ENCODE measurements at places on chromosomes 6 and 20. TPM values are rescaled to one million over a fixed set of nuclear protein-coding genes. Genes with fewer than 3 reads are reported as not detected.

FGD2 gene
- 7.3 TPM for total RNA-seq

RNF39 gene
- total RNA-seq, result not detected

SIRPB2 gene
- 1.6 TPM for total RNA-seq

PLN gene
- total RNA-seq, result 18.3 TPM

SLC25A27 gene
- 8.9 TPM for total RNA-seq

SGK2 gene
- 1.0 TPM for total RNA-seq

TRIM40 gene
- not detected for total RNA-seq

DNMT3B gene
- total RNA-seq, result 2.1 TPM

MYO6 gene
- total RNA-seq, result 3.7 TPM

SYCP2L gene
- 1.6 TPM for total RNA-seq

BEND6 gene
- total RNA-seq, result not detected

ADTRP gene
- under 0.01 TPM for total RNA-seq

ENPP1 gene
- 17.7 TPM for total RNA-seq
